Hematopoietic multipotent progenitor cell treated with erythropoietin and hydrocortisone succinate and interleukin-3 and kit ligand, for 8 days (in vitro differentiated cells): ENCODE measurements at places on chromosomes 1 and 21.
A peak's percentile ranks its signal among the peaks of the same experiment; 100 is the strongest.

GRCh38 chr1:32336963-32337675, 1.1 kb upstream of the MARCKSL1 start:
- peak; percentile 68 for DNase-seq

- no peak for DNase-seq
These were observed 7.4 kb downstream of the PMF1 start for GRCh38 chr1:156220226-156220625.

DNA sequence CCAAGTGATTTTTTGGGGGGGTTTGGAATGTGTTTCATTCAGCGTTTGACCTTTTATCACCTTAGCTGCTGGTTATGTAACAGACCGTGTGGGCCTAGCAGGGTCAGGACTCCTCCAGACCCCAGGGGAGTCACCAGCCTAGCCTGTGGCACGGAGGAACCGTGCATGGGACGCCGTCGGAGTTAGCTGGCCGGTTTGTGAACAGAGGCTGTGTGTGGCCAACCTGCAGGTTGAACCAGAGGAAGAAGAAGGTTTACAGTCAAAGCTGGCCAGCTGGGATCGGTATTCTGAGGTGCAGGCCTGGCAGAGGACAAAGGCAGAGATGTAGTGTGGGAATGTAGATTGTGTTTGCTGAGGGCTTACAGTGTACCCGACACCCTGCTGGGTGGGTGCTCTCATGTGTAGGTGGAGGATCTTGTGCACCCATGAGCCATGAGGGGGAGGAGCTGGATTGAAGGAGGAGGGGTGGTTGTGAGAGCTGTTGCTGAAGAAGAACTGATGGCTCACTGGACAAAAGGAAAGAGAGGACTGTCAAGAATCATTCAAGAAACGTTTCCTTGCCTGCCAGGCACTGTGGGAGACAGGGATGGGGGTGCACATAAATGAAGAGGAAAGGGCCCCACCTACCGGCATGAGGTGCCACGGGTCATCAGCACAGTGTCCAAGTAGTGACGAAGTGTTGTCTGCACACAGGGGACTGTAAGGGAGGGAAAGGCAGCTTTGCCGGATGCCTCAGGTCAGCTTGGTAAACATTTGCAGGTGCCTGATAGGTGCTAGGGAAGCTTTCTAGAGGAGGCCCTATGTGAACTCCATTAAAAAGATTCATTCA, 40.0 kb upstream of the PWP2 start:
- DNase-seq: no peak

DNA sequence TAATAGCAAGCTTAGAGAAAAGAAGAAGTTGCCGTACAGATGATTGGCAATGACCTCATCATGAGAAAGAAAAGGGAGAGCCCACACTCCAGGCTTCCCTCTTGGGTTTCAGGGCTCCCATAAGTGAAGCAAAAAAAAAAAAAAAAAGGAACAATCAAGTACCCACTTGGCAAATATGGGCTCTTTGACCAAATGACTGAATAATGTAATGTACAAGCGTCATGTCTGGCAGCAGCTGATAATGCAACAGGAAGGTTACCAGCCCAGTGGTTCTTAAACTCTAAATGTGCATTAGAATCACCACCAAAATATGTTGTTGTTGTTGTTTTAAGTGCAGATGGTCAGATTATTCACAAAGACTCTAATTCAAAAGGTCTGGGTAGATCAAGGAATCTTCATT, 13.5 kb downstream of the TNFSF4 start:
- DNase-seq: peak; percentile 24

- no peak for DNase-seq
These were observed 104.4 kb downstream of the PHTF1 start for GRCh38 chr1:113654883-113655282.

DNA sequence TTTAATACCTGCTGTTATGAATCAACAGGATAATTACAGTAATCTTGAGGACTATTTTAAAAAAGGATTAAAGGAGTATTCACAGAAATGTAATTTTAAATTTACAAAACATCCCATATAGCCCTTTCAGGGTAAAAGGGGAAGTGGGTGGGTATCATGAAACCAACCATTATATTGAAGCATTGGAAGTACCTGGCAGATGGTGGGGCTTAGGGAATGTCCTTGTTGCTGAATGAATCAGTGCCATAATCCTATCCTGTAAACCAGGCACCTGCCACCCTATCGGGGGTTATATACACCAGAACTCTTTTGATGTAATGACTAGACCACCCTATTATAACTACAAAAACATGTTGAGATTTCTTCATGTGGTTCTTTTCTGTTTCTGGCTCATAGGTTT, 30.4 kb downstream of the CDC14A start:
- no peak for DNase-seq

DNA sequence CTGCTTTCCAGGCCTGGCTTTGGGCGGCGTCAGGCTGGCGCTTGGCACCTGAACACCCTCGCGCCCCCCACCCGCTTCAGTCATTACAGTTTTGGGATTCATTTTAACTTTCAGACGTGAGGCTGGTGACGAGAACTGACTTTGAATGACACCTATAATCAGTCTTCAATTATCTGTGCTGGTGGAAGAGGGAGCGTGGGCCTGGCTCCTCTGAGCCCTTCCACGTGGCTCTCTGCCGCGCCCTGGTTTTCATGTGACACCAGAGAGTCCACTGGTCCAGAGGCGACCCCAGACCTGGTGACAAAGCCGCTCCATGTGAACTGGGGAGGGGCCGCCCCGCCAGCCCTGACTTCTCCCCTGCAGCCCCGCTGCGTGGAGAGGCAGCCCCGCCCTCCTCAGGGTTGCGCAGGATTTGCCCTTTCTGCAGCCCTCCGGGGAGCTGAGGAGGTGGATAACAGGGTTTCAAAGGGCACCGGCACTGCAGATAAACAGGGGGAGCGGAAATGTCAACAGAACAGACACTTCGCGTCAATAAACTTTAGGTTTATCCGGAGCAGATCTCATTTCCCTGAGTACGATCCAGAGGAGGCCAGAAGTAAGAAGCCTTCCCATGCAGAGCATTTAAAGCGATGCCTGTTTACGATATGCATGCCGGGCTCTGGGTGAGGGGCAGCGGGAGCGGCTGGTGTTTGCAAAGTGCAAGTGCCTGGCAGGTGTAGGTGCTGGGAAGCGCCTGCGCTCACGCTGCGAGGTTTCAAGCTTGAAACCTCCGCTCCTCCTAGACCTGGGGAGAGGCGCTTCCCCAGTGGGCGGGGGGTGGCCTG, 56.4 kb downstream of the AJAP1 start:
- DNase-seq: no peak

DNA sequence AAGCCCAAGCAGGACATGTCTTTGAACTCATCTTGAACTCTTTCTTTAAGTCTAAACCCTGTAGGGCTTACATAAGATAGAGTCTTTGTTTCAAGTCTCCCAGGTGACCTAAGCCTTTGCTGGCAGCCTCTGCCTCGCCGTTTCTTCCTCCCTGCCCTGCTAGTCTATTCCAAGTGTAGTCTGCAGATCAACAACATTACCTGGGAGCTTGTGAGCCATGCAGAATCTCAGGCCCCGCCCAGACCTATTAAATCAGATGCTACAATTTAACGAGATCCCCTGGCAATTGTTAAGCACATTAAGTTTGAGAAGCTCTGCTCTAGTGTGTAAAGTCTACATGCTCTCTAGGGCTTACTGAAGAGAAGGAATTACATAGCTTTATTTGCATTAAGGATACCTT, 271.6 kb downstream of the PBX1 start:
- DNase-seq: no peak
